GM13976 (cell line): ENCODE measurements at places on chromosomes 16 and 17.

DNA sequence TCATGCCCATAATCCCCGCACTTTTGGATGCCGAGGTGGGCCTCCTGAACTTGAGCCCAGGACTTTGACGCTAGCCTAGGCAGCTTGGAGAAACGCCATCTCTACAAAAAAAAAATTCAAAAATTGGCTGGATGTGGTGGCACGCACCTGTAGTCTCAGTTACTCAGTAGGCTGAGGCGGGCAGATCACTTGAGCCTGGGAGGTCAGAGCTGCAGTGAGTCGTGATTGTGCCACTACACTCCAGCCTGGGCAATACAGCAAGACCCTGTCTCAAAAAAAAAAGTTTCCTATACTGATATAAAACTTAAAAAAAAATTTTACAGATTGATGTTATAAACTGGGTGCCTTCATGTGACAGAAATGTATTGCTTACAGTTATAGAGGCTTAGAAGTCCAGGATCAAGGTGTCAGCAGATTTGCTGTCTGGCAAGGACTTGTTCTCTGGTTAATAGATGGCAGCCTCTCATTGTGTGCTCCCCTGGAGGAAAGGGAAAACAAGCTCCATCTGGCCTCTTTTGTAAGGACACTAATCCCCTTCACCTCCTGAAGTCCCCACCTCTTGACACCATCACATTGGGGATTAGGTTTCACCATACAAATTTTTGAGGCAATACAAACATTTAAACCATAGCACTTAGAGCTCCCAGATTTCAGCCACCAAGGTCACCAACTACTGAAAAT, 8.5 kb upstream of the CES3 start:
- DNase-seq: no peak

GRCh38 chr16:87491522-87492290, 1.1 kb downstream of the ZCCHC14 start:
- no peak for DNase-seq

- DNase-seq: no peak
These were observed 2.2 kb upstream of the ATXN1L start for GRCh38 chr16:71843572-71843971.

DNA sequence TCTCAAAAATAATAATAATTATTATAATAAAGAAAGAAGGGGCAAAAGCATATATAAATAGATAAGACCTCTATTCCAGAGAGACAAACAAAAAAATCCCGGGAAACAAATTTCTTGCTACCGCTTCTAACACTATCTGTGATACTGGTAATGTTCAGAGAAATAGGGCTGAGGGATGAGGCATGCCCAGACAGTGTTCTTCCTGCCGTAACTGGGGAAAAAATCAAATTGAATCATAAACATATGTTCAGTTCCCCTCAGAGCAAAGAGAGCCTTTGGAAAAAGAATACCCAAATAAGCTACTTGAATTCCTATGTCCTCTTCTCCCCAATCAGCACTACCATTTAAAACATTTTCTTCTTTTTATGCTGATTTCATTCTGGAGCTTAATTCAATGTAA, 688.0 kb downstream of the KCNJ2 start:
- no peak for DNase-seq

GRCh38 chr17:4998732-4999429, 1.1 kb downstream of the KIF1C start:
- peak; percentile 78 for DNase-seq

GRCh38 chr16:84751947-84752346, 52.1 kb downstream of the USP10 start:
- peak; percentile 60 for DNase-seq

DNA sequence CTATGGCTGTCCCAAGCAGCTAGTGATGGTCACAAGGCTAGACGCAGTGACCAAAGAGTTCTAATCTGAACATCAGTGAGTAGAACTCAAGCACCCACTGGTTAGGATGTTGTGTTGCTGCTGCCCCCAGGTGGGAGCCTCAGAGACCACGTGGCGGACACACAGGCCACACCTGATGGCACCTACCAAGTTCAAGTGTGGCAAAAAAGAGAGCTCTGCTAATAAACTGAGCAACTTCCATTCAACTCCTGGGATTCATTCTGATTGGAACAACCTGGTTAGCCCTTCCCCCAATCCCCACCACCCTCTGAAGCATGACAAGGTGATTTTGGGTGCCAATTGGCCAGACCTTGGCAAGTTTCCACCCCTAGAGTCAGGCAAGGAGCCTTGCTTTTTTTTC, 3.5 kb upstream of the LCMT1 start:
- peak; percentile 41 for DNase-seq

DNA sequence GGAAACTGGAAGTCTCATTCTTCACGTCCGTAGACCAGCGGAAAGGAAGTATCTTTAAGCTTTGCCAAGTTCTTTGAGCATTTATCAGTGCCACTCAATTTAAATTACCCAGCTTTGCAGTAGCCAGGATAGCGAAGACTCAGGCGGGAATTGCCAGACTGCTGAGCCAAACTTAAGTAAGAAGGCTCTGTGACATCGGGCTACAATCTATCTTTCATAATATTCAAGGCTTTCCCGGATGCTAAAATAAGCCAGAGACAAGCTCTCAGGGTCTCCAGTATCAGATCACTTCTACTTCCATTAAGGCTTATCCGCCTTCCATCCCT, 436 bp upstream of the BRIP1 start:
- DNase-seq: no peak

DNA sequence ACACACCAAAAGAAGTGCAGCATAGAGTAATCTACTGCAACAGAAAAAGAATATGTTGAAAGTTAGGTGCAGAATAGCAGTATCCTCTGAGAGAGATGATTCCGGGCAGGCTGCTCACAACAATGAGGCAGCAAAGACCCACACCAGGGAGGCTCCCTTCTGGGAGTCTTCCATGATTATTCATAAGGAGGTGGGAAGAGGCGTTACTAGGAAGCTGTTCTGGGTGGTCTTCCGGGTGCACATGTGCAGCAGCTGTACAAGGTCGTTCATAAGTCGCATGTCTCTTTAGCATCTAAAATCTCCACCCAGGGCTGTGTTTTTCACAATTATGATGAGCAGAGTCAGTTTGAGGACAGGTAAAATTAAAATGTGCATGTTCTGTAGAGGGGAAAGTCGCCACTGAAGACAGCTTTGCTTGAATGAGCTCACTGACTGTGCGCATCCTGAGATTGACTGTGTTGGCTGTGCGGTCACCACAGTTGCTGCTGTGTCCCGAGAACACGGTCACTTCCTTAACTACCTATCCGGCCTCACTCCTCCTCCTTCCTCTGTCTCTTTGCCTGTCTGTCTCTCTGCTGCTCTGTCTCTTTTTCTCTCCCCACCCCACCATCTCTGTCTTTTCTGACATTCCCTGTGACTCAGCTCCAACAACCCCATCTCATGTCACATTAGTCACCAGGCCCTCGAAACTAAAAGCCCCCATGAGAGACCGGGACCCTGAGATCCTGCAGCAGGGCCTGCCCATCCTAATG, 125.5 kb upstream of the HSBP1 start:
- DNase-seq: no peak

- no peak for DNase-seq
These were observed 47.9 kb upstream of the SREBF1 start for GRCh38 chr17:17884391-17885357.
